ENCODE measurements at places on chromosomes 2 and 18.

- no peak overlapping the region for H3K27ac ChIP-seq
- no peaks in the 10 kb centered on the region for H3K4me1 ChIP-seq
- peaks cover 2% of the 10 kb centered on the region for H3K27me3 ChIP-seq
- H3K4me3 ChIP-seq, result no peak overlapping the region
- DNase-seq, result no peak
Observed at GRCh38 chr2:15043336-15044058, 411.0 kb downstream of the LRATD1 start.

GRCh38 chr2:237995036-237995435 lies 28.2 kb downstream of the UBE2F start:
- no peak overlapping the region for H3K27ac ChIP-seq
- H3K36me3 ChIP-seq, result peaks cover 30% of the 10 kb centered on the region
- no peak for DNase-seq
- no peaks in the 10 kb centered on the region for H3K27me3 ChIP-seq
- H3K4me3 ChIP-seq, result no peak overlapping the region

DNA sequence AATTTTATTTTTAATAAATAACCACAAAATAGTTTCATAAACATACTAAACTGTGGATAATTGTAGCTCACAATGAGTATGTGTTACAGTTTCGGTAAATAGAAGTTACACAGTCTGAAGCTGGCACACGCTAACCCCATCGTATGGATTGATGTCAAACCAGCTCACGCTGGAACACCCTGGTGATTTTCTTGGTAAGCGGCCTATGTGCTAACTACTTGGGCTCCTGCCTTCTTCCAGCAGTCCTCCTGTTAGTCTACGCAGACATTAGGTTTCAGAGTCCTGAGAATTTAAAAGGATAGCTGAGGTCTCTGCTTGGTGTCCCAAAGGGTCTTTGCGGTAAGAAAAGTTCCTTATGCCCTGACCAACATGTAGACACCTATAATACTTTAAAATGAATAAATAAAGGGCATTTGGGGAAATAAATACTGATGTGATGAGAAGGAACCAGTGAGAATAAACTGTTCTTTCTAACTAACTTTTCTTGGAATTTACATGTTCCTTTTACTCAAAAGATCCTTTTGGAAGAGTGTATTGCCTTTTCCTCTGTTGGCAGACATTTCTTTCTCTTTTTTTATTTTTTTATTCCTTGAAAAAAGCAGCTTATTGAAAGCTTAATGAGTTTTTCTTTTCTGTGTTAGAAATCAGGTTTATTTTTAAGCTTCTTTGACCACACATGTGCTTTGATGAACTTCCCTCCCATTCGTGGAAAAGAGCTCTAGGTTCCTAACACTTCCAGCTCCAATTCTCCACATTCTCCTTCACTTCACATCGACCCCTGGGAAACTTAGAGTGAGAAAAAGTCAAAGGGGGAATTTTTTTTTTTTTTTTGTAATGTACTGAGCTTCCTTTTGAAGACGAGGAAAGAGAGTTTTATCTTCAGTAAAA lies 322.2 kb downstream of the IRS1 start:
- no peak overlapping the region for H3K27ac ChIP-seq
- no peaks in the 10 kb centered on the region for H3K27me3 ChIP-seq
- no peaks in the 10 kb centered on the region for H3K36me3 ChIP-seq
- no peak for DNase-seq

DNA sequence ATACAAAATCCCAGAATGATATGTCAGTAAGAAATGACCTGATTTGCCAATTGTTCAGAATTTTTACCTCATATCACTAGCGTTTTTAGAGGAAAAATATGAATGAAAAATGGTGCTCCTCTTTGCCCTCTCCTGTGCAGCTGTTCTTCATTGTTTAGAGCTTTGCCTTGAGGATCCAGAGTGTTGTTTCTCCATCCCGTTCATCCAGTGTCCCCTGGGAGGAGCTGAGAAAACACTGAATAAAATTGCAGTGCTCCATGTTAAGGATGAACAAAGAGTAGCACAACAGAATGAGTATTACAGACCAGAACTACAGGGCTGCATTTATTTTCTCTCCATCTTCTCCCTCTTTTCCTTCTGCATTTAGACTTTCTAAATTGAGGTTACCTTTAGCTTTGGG lies 133.1 kb downstream of the ADCYAP1 start:
- H3K27me3 ChIP-seq, result no peaks in the 10 kb centered on the region
- H3K36me3 ChIP-seq, result no peaks in the 10 kb centered on the region
- no peak overlapping the region for H3K27ac ChIP-seq
- no peak for DNase-seq
- H3K4me3 ChIP-seq, result no peak overlapping the region

DNA sequence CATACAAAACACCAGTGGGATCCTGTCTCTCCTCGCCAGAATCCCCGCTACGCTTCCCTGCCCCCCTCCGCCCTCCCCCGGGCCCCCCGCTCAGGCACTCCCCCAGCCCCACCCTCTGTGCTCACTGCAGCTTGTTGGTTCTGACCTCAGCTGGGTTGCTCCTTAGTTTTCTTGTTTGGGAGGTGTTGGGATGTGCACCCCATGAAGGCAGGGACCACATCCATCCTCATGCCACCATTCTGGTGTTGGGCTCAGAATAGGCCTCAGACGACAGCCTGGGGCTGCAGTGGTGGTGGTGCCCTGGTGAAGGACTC lies 4.6 kb downstream of the SNED1 start:
- H3K27me3 ChIP-seq, result no peaks in the 10 kb centered on the region
- H3K4me1 ChIP-seq, result no peaks in the 10 kb centered on the region
- DNase-seq, result no peak
- H3K4me3 ChIP-seq, result no peak overlapping the region
- no peak overlapping the region for H3K27ac ChIP-seq

DNA sequence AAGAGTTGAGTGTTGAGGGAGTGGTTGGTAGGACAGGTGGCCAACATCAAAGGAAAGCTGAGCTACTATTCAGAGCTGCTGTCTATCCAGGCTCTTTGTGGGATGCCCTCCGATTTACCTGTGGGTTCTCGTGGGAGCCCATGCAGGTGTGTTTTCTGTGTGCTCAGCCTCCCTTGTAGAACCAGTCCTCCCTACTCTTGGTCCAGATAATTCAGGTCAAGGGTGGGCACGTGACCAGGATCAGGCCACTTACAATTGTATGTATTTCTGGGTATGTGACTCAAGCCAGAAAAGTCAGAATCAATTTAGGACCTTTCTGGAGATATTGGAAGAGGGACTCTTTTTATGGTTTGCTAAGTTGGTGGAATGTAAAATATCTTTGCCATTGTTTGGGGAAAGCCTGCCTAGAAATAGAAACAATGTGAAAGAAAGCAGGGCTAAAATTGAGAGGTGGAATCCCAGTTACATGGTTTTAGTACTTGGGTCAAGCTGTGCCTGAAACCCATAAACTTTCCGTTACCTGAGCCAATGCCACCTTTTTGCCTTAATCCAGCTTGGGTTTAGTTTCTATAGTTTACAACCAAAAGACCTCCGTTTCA lies 93.2 kb downstream of the PDCL3 start:
- no peaks in the 10 kb centered on the region for H3K36me3 ChIP-seq
- peaks cover 3% of the 10 kb centered on the region for H3K27me3 ChIP-seq
- no peak for DNase-seq
- H3K27ac ChIP-seq, result no peak overlapping the region

DNA sequence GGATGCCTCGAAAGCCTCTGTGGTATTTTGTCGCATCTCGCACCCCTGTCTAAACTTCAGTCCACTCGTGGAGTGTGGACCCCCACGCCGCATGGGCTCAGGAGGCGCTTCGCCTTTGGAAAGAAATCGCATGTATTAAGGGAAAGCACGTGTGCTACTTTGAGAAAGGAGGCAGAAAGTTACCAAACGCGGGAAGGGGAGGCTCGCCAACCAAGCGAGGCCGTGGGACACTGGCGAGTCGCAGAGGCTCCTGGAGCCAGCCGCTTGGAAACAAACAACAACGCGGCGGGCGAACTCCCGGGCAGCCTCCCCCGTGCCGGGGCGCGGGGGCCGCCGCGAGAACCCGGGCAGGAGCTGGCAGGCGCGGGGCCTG lies 455 bp upstream of the AGAP1 start:
- peaks cover 11% of the 10 kb centered on the region for H3K27me3 ChIP-seq
- H3K4me3 ChIP-seq, result no peak overlapping the region
- no peak for DNase-seq
- no peak overlapping the region for H3K27ac ChIP-seq

- H3K4me1 ChIP-seq, result no peaks in the 10 kb centered on the region
- no peaks in the 10 kb centered on the region for H3K36me3 ChIP-seq
- no peak overlapping the region for H3K27ac ChIP-seq
- H3K4me3 ChIP-seq, result no peak overlapping the region
- no peaks in the 10 kb centered on the region for H3K27me3 ChIP-seq
Observed at GRCh38 chr2:17426743-17427142, 91.5 kb downstream of the RAD51AP2 start.

GRCh38 chr2:226310146-226310545 lies 489.5 kb downstream of the IRS1 start:
- H3K27ac ChIP-seq, result no peak overlapping the region
- H3K27me3 ChIP-seq, result no peaks in the 10 kb centered on the region
- DNase-seq, result no peak

- no peak overlapping the region for H3K4me3 ChIP-seq
- DNase-seq, result no peak
- H3K27me3 ChIP-seq, result no peaks in the 10 kb centered on the region
Observed at GRCh38 chr2:168731616-168732015, 70.8 kb upstream of the NOSTRIN start.

GRCh38 chr18:3036108-3036507 lies 23.2 kb upstream of the LPIN2 start:
- no peak for DNase-seq
- H3K27ac ChIP-seq, result no peak overlapping the region

DNA sequence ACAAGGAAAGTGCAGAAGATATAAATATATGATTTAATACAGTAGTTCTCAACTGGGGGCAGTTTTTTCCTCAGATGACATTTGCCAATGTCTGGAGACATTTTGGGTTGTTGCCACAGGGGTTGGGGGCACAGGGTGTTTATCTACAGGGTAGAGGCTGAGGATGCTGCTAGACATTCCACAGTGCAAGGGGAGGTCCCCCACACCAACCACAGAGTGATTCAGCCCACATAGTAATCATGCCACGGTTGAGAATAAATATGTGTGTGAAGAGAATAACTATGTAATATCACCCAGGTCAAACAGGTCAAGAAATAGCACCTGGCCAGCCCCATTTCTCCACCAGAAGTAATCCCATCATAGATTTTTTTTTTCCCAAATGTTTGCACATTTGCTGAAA lies 17.9 kb downstream of the DYSF start:
- H3K27me3 ChIP-seq, result peaks cover 19% of the 10 kb centered on the region
- H3K4me1 ChIP-seq, result peaks cover 10% of the 10 kb centered on the region
- no peak overlapping the region for H3K4me3 ChIP-seq
- H3K36me3 ChIP-seq, result no peaks in the 10 kb centered on the region
- H3K27ac ChIP-seq, result no peak overlapping the region

DNA sequence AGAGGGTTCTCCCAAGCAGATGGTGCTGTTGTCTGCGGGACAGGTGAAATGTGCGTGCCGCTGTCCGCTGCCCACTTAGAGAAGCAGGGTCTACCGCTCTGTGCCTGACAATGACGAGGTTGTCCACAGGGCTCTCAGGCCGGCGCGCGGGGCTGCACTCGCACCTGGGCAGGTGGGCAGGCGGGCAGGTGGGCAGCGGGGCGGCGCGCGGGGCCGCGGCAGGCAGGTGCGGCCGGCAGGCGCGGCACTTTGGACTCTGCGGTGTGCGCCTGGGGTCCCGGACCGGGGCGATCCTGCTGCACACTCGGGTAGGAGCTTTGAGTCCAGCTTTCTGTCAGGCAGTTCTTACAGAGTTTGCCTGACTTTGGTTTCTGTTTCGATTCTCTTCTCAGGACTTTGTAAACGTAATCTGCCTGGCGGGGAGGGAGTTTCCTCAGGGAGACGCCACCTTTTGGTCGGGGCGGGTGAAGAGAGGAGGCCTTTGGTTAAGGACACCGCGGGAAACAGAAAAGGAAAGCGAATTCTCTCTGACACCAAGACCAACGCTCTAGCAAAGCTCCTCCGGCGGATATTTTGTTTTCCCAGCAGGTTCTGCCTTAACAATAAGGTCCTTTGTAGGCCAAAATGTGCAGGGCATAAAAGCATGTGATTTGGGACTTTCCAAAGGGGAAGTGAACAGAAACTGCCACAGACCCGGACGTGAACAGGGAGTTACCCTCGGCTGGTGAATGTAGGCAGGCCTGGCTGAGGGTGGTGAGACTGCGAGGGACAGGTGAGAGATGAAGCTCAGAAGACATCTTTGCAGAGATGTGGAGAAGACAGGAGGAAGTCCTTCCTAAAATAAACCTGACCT lies at the start of gene IFIH1:
IFIH1 (minus strand) TSS at position 357 of the 853 bp plus-strand sequence. CDS start 377 bp downstream, outside the sequence.
- peaks cover 45% of the 10 kb centered on the region for H3K4me1 ChIP-seq
- H3K27me3 ChIP-seq, result no peaks in the 10 kb centered on the region
- peak; percentile 89 for DNase-seq
- peak within 1 kb of the TSS; percentile 99 for H3K4me3 ChIP-seq
- peak within 1 kb of the TSS; percentile 95 for H3K27ac ChIP-seq

GRCh38 chr2:25145803-25146202 lies 22.6 kb downstream of the POMC start:
- H3K27ac ChIP-seq, result no peak overlapping the region
- DNase-seq, result no peak

- H3K4me3 ChIP-seq, result no peak overlapping the region
- no peaks in the 10 kb centered on the region for H3K36me3 ChIP-seq
- no peak for DNase-seq
- no peak overlapping the region for H3K27ac ChIP-seq
Observed at GRCh38 chr18:78107363-78107762, 857.7 kb downstream of the GALR1 start.

- no peaks in the 10 kb centered on the region for H3K27me3 ChIP-seq
- H3K4me1 ChIP-seq, result no peaks in the 10 kb centered on the region
- H3K4me3 ChIP-seq, result no peak overlapping the region
- no peak for DNase-seq
- no peak overlapping the region for H3K27ac ChIP-seq
Observed at GRCh38 chr2:226638576-226638975, 161.0 kb downstream of the IRS1 start.

DNA sequence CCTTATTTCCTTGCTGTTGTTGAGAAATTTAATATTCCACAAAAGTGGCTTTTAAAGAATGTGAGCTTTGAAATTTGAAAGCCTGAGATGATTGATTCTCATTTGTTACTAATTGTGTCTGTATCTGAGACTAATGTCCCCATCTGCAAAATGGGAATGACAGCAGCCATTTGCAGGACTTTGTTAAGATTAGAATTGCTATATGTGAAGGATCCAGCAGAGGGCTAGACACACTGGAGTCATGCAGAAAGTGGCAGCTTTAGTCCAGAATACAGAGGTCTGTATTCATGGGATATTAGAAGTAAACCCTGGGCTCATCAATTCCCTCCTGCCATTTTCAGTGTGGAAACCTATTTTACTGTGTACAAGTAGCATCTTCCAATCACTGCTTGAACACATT lies 296.5 kb upstream of the GYPC start:
- no peaks in the 10 kb centered on the region for H3K36me3 ChIP-seq
- no peak overlapping the region for H3K4me3 ChIP-seq
- no peak overlapping the region for H3K27ac ChIP-seq
- H3K27me3 ChIP-seq, result no peaks in the 10 kb centered on the region
- DNase-seq, result peak; percentile 1

GRCh38 chr2:235613649-235614048 lies 119.8 kb downstream of the AGAP1 start:
- no peaks in the 10 kb centered on the region for H3K27me3 ChIP-seq
- no peak overlapping the region for H3K4me3 ChIP-seq
- no peaks in the 10 kb centered on the region for H3K4me1 ChIP-seq
- no peak for DNase-seq
- H3K27ac ChIP-seq, result no peak overlapping the region
